ENCODE measurements at places on chromosomes 4 and X.

- DNase-seq, result no peak
Observed at GRCh38 chrX:100316987-100317386, 93.1 kb downstream of the PCDH19 start.

GRCh38 chr4:113881256-113881655 is 98.2 kb downstream of the ARSJ start:
- DNase-seq, result no peak

DNA sequence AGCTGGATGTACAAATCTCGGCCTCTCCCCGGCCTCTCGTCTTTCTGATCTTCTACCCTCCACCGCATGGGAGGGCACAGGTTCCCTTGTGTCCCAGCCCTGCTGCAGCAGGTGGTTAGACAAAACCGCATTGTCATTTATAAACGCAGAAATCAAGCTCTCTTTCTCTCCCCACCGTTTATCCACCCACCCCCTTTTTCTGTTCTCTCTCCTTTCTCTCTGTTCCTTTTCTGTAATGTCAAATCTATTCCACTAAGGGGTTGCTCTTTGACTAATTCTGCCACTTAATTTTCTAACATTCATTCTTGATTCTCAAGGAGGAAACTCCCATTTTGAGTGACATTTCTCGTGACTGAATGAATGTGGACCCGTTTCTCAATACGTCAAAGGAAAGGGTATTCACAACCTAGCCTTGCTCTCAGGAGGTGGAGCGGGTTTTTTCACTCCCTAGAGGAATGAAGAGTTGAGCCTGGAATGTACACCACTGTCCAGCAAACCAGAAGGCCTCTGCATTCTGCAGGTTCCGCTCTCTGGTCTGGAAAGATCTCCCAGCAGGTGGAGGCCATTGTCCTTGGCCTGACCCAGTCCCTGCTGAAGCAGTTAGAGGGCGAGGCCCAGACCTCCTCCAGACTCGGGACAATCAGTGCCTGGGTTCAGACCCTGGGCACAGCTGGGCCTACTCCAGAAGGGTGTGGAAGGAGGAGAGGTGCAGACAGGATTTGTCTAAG is 70.9 kb upstream of the ENPP6 start:
- DNase-seq, result no peak

DNA sequence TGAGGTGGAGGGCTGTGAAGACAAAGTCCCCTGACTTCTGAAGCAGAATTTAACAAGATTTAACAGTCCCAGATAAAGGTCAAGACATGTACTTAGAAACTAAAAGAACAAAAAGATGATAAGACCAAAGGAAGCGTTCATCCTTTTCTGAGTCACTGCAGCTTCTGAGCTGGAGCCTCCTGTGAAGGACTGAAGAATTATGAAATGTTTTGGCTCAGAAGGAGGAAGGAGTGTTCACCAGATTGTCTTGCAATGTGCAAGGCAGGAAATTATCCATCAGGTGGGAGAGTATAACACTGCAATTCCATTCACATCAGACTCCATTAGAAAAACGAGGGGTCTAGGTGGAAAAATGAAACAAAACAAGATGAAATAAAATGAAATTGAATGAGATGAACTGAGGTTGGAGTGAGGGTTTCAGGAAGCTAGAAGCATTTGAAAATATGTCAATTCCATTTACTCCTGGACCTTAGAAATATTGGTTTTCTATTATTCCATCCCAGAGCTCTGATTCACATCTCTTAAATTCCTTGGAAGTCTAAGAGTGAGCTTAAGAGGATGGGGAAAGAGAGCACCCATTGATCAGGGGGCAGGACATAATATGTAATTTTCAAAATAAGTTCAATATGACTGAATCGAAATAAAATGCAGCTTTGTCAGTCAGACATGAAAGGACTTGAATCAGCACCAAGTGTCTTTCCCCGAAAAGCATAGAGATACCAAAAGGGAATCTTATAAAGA is 186.1 kb upstream of the LNX1 start:
- DNase-seq, result no peak

GRCh38 chrX:47143894-47144625 is 442 bp downstream of the NDUFB11 start:
- DNase-seq, result peak; percentile 25

GRCh38 chr4:70533211-70533610 is 14.8 kb downstream of the AMTN start:
- DNase-seq, result no peak

DNA sequence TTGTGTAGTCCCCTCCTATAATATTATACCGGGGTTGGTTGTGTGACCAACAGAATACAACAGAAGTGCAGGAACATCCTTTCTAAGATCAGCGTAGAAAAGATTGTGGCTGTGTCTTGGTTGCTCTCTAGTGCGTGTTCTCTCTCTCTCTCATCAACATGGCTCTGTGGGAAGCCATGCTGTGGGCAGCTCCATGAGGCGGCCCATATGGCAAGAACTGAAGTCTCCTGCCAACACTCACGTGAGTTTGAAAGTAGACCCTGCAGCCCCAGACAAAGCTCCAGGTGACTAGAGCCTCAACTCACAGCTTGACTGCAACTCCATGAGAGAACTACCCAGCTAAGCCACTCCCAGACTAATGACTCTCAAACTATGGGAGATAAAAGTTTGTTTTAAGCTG is 118.7 kb downstream of the TSPAN5 start:
- no peak for DNase-seq

GRCh38 chrX:110116066-110116980 is 113.4 kb downstream of the TMEM164 start:
- DNase-seq, result no peak

DNA sequence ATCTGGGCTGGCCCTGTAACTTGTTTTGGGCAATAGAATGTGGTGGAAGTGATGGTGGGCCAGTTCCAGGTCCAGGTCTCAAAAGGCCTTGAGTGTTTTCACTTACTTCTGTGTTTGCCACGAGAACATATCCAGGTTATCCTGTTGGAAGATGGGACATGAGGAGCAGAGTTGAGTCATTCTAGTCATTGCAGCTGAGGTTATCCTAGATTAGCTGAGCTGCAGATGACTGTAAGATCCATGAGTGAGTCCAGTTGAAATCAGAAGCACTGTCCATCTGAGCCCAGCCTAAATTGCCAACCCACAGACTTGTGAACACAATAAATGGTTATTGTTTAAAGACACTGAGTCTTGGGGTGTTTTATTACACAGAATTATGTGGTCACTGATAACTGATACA is 45.3 kb upstream of the RPS6KA3 start:
- DNase-seq, result no peak

GRCh38 chrX:11351375-11352295 is 58.4 kb downstream of the AMELX start:
- no peak for DNase-seq

Data from NCI-H345 (cell line).